ENCODE measurements at places on chromosomes 11 and 22. TPM values are rescaled to one million over a fixed set of nuclear protein-coding genes. Genes with fewer than 3 reads are reported as not detected.

- DNase-seq = no peak
These were observed 36.6 kb downstream of the RRP8 start for GRCh38 chr11:6566704-6567370.

The RNF141 gene
- total RNA-seq = 74.9 TPM

The CCT8L2 gene
- total RNA-seq = not detected

The CYB5R2 gene
- 37.2 TPM for total RNA-seq

- no peak for DNase-seq
These were observed 21.0 kb upstream of the HSPA8 start for GRCh38 chr11:123082977-123083376.

GRCh38 chr11:73401217-73401923 lies 25.2 kb downstream of the RELT start:
- DNase-seq = no peak

GRCh38 chr11:70272009-70272408 lies 1.5 kb downstream of the PPFIA1 start:
- no peak for DNase-seq

DNA sequence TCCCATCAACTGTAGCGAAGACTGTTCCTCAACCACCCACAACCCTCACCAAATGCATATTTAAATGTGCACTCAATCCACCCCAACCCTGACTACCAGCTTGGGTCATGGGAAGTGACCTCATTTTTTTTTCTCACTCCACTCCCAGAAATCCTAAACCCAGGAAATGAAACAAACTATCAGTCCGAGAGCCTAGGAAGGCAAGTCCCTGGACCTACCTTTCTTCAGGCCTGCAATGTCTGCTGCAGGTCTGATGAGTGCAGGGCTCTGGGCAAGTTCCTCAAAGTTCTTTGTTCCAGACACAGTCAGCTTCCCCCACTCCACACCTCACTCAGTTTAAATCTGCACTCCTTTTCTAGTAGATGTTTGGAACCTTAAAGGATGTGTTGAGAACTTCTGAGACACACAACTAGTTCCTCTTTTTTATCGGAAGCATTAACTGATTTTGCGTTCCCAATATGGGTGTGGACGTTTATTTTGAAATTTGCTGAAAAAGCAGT lies at the start of gene MS4A4E:
Gene MS4A4E, minus strand, starts transcription at position 398 of the 500 bp plus-strand sequence. CDS start 13,082 bp downstream, outside the sequence.
- no peak for DNase-seq

GRCh38 chr11:76562541-76562940 lies 108.0 kb downstream of the LRRC32 start:
- DNase-seq = no peak

The MRGPRX4 gene
- total RNA-seq = not detected

GRCh38 chr11:65803797-65804492 lies 17.1 kb downstream of the OVOL1 start:
- no peak for DNase-seq

DNA sequence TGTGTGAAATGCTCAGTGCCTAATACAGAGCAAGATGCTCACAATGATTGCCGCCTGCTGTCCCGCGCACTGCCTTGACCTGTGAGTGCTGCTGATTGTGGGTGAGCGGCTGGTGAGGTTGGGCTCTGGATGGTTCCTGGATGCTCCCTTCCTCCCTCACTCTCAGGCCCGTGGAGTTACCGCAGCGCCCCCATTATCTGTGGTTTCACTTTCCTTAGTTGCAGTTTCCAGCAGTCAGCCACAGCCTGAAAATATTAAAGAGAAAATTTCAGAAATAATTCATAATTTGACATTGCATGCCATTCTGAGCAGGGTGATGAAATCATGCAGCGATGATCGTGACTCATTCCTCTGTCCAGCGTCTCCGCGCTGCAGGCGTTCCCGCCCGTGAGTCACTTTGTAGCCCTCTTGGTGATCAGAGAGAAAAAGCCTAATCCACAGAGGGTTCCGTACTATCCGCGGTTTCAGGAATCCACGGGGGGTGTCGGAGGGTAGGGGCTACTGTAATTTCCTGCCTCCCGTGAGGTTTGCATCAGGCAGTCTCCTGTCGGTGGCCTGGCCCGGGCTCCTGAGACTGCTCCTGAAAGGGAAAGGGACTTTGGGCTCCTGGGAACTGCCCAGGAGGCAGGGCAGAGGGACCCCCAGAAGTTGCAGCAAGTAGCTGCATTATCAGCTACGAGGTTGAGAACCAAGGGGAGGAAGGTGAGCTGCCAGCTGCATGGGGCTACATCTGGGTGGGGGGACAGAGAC lies 10.6 kb downstream of the RPL3 start:
- DNase-seq = peak; percentile 82

The CHADL gene
- total RNA-seq = 10.7 TPM

The GGTLC2 gene
- not detected for total RNA-seq

GRCh38 chr11:115362997-115363396 lies 141.2 kb downstream of the CADM1 start:
- no peak for DNase-seq

The ROBO4 gene
- total RNA-seq = 5.6 TPM

GRCh38 chr11:68313574-68314202 lies 1.3 kb downstream of the LRP5 start:
- DNase-seq = no peak

DNA sequence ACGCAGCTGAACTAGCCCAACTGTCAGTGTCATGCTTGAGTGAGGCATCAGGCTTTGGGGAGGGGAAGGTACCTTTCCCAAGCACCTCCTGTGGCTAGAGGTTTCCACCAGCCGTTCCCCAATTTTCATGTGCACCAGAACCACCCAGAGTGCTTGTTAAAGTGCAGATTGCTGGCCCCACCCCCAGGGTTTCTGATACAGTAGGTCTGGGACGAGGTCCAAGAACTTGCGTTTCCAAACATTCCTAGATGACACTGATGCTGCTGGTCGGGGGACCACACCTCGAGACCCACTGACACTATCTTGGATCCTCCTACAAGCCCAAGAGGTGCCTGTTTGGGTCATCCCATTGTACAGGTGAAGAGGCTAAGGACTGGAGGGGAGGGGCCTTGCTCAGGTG lies 59.8 kb downstream of the PDE2A start:
- no peak for DNase-seq

All from lower leg skin (tissue), 4 donors.